Activated CD8-positive, alpha-beta T cell treated with anti-CD3 and anti-CD28 coated beads for 36 hours (primary cell): ENCODE measurements at places on chromosomes 2 and 18. TPM values are rescaled to one million over a fixed set of nuclear protein-coding genes. Genes with fewer than 3 reads are reported as not detected.

KIF5C gene
- 11.1 TPM for total RNA-seq

TP53I3 gene
- total RNA-seq, result 2.6 TPM

SIX3 gene
- not detected for total RNA-seq

RGPD3 gene
- 0.34 TPM for total RNA-seq

TRIB2 gene
- total RNA-seq, result 11.0 TPM

PLCL1 gene
- total RNA-seq, result 0.69 TPM

MEP1B gene
- not detected for total RNA-seq

SH3RF3 gene
- 1.9 TPM for total RNA-seq

TNS1 gene
- total RNA-seq, result 2.0 TPM

COL6A3 gene
- 4.1 TPM for total RNA-seq

CLEC4F gene
- not detected for total RNA-seq

RAX gene
- total RNA-seq, result not detected

TLX2 gene
- total RNA-seq, result not detected

C2orf92 gene
- 11.7 TPM for total RNA-seq

CCDC74A gene
- 10.2 TPM for total RNA-seq

ACADL gene
- not detected for total RNA-seq
